NCI-H2081 treated with DMSO at 0.1 percent for 48 hours (cell line): ENCODE measurements at places on chromosomes 16 and 17.

GRCh38 chr17:4850246-4850645 lies 17.1 kb downstream of the MINK1 start:
- no peak for DNase-seq

DNA sequence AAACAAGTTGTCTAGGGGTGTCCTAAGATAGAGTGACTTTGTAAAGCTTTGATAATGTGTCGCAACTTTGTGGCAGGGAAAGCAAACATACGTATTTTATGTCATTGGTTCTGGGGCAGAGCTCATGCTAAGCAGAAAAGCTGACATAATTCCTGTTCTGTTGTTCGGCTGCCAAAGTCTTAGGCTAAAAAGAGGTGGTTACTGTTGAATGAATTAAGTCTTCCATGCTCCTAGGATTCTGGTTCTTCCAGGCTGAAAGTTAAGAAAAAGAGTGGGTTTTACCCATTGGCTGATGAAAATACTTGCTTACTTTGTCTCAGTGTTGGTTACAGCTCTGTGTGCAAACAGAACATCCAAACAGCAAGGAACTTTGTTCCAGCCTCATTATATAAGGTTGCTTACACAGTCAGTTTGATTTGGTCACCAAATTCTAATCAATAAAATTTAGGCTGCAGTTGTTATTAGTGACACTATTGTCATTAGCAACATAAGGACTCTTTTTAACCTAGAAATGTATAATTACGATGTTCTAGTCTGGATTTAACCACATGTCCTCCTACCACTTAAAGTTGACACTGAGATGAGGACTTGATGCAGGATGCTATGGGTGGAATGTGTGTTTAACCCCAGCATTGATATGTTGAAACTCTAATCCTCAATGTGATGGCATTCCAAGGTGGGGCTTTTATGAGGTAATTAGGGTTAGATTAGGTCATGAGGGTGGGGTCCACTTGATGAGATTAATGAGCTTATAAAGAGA lies 114.0 kb upstream of the GOT2 start:
- DNase-seq: no peak

- DNase-seq: no peak
Observed at GRCh38 chr17:57906910-57907309, 48.3 kb downstream of the CUEDC1 start.

GRCh38 chr16:15055141-15056053 lies 477 bp downstream of the NTAN1 start:
- DNase-seq: no peak

GRCh38 chr17:4365628-4366326 lies 698 bp downstream of the UBE2G1 start:
- DNase-seq: no peak

GRCh38 chr17:35870906-35871819 lies 2.5 kb upstream of the HEATR9 start:
- DNase-seq: no peak
